ENCODE measurements at places on chromosomes 5 and 9.

GRCh38 chr5:125011419-125011818 lies 265.0 kb upstream of the ZNF608 start:
- no peak for DNase-seq

DNA sequence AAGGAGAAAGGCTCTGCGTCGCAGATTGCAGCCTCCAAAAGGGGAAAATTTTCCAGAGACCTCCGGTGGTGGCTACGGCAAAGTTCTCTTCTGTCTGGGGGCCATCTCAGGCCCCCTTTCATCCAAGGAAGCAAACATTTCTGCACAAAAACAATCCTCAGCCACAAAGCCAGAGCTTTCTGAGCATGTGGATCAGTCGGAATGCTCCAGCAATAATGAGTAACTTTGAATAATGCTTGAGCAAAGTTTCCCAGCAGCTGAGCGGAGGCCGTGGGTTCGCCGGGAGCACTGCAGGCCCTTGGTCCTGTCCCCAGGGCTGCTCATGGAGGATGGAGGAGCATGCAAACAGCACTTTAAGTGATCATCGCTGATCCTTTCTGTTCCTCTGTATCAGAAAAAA lies 60.2 kb upstream of the UNC5A start:
- no peak for DNase-seq

- DNase-seq, result no peak
Observed at GRCh38 chr5:173778784-173779304, 109.3 kb upstream of the CPEB4 start.

DNA sequence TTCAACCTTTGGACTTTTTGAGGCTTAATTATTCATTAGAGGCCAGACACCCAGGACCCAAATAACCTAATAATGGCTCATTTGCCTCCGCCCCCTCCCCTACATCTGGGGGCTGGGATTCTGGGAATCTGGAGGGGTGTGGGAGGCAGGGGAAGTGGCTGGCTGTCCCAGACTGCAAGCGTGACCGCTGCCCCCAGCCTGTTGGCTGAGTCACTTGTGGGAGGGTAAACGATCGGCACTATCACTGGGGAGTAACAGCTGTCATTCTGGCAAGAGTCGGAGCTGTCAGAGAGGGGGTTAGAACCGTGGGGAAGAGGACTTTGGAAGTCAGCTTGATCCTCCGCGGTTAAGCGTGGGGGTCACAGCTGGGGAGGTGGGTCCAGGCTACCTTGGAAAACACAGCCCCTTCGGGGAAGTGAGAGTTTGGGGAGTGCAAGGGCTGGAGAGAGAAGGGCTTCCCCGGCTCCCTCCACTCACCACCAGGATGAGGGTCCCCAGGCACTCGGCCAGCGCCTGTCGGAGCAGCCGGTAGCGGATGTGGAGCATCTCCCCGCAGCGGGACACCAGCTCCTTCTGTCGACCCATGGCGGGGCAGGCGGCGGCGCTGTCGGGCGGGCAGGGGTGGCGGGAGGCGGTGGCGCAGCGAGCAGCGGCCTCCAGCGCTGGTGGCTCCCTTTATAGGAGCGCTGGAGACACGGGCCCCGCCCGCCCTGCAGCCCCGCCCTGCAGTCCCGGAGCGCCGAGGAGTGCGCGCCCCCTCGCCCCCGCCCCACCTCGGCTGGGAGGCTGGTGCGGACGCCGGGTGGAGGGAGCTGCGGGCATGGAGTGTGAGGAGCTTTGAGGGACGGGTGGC lies at the start of gene AQP3:
AQP3 (minus strand) TSS at position 648 of the 853 bp plus-strand sequence; CDS start at position 585, 63 bp downstream.
- DNase-seq, result peak; percentile 73

DNA sequence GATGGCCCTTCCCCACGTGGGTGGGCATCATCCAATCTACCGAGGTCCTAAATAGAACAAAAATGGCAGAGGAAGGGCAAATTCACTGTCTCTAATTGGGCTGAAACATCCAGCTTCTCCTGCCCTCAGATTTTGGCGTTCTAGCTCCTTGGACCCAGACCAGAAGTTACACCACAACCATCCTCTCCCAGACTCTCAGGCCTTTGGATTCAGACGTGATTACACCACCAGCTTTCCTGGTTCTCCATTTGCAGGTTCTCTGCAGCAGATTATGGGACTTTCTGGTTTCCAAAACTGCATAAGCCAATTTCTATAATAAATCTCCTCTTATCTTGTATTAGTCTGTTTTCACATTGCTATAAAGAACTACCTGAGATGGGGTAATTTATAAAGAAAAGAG lies 73.6 kb upstream of the STARD4 start:
- no peak for DNase-seq

DNA sequence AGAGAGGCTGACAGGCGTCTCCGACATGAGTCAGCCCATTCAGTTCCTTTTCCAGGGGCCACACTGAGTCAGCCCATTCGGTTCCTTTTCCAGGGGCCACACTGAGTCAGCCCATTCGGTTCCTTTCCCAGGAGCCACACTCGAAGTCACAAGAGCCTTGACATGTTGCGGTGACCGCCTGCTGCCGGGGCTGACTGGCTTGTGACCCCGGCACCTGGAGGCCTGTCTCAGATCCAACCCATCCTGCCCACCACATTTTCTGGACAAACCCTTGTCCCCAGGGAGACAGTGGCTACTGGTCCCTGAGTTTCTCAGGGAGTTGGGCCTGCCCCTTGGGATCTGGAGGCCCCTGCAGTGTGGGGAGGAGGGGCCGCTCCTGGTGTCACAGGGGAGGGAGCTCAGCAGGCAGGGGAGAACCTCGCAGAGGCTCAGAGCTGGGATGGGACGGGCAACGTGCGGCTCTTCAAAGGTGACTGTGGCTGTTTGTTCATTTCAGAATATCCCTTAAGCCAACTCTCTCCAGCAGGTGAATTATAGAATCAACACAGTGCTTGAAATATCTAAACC lies 40.5 kb upstream of the LPCAT1 start:
- DNase-seq, result peak; percentile 86

- DNase-seq, result no peak
Observed at GRCh38 chr5:115623658-115624057, 2.2 kb downstream of the TMED7 start.

GRCh38 chr5:35230038-35230611 lies at the start of gene PRLR:
TSS of gene PRLR (minus strand) at chr5:35230487. CDS start at chr5:35089620, 140,867 bp downstream.
- peak; percentile 49 for DNase-seq

GRCh38 chr9:135228983-135229625 lies 141.6 kb downstream of the OLFM1 start:
- DNase-seq, result no peak

DNA sequence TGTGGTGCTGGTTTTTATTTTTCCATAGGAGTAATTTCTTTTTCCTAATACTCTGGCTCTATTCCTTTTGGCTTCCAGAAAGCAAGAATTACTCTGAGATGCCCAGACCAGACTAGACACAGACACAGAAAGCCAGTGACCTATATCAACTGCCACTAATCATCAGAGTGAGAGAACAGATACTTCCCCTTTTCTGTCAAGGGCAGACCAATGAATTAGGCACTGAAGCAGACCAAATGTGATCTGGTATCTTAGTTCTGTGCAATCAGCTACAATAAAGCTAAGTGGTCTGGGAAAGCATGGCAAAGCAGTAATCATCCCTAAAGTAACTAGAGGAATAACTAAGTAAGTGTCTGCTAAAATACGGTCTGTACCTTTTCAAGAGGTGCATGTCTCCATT lies 239.1 kb downstream of the ELAVL2 start:
- DNase-seq, result no peak

- DNase-seq, result no peak
Observed at GRCh38 chr5:109604758-109605157, 85.0 kb upstream of the MAN2A1 start.

DNA sequence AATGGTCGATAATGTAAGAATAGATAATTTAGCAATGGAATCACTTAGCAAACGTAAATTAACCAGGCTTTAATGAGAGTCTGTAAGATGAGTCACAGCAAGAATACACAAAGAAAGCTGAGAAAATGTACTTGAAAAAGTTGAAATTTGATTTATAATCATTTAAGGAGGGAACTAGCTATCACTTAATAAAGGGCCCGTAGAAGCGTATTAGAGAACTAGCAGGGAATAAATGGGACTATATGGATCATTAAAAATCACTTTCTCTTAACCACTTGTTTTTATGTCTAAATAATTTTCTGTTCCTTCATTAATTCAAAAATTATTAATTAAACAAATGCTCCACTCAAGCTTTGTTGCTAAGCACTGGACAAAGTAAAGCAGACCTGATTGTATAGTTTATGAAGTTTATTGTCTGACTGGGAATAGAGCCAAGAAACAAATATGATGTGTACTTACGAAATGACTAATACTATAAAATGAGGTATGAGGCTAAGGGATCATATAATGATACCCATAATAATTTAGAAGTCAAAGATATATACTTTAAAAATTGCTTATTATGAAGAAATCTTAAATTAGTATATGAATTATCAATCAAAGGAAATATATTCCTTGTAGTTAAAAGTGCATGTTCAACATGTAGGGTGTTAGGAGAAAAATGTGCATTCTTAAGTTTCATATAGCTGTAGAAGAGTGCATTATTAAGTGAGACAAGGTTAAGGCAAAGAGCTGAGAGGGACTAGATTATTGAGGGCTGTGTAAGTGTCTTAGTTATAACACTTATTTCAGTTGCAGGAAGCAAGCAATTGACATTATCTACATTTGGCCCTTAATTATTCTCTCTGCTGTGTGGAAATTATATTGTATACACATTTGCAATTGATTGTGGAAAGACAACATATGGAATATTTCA lies 196.8 kb downstream of the PRDM9 start:
- DNase-seq, result no peak

DNA sequence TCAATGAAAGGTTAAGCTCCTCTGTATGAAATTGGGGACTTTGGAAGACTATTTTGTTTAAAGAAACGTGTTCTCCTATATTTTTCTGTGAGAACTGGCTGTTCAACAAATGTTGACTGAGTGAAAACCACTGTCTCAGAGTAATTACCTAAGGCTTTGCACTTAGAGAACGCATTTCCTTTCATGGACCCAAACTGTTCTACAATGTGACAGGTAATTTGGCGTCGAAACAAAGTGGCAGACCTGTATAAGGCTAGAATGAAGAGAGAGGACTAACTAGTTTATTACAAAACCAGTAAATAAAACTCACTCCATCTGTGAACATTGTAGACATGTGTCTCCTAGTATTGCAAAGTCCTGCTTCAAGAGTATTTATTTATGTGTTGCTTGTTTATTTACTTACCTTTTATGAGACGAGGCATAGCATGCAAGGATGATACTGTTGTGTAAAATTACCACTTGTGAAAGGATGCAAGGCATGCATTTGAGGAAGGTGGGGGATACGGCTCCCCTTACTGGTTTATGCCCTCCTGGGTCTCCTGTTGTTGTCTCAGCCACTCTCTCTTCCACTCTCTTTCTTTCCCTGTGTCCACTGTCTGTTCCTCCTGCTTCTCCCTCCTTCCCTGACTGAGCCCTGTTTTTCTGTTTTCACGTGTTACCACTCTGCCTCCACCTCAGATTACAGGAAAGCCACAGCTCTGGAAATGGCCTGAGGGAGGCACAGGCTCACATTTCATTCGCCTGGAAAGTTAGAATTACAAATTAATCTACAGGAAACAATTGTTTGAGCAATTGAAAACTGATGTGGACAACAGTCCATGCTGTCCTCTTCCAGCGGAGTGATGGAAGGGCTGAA lies 444.0 kb upstream of the ZNF608 start:
- peak; percentile 87 for DNase-seq

- DNase-seq, result peak; percentile 88
Observed at GRCh38 chr9:16191691-16192402, 639.0 kb downstream of the CCDC171 start.

DNA sequence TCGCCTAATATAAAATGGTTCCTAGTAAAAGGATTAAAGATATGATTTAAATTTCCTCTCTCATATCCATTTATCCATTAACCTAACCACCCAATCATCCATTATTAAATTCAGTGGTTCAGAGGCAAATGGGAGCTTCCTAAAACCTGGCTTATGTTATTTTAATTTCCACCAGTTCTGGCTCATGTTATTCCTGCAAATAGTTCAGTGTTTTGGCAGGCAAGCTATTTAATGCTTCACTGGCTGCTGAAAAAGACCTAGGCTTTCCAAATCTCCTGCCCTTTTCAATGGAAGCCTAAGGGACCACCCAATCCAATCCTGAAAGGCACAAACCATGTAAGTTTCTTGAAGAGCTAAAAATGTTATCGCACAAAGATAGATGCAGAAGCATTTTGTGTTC lies 52.3 kb downstream of the POC5 start:
- no peak for DNase-seq

DNA sequence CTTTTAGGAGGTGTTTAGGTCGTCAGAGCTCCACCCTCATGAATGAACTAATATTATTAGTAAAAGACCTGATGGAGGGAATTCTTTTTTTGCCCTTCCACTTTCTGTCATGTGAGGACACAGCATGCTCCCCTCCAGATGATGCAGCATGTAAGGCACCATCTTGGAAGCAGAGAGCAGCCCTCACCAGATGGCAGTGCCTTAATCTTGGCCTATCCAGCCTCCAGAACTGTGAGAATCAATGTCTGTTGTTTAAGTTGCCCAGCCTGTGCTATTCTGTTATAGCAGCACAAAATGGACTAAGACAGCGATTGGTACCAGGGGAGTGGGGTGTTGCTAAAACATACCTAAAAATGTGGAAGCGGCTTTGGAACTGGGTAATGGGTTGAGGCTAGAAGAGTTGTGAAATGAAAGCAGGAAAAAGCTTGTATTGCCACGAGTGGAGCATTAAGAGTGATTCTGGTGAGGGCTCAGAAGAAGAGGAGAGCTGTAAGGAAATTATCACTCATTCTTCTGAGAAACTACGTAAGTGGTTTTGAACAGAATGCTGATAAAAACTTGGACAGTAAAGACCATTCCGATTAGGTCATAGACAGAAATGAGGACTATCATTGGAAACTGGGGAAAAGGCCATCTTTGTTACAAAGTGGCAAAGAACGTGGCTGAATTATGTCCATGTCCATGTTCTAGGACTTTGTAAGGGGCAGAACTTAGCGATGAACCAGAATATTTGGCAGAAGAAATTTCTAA lies 28.6 kb downstream of the PTPDC1 start:
- DNase-seq, result no peak

- no peak for DNase-seq
Observed at GRCh38 chr5:62692946-62693713, 114.5 kb downstream of the LRRC70 start.

- DNase-seq, result no peak
Observed at GRCh38 chr9:137975936-137976565, 98.5 kb downstream of the CACNA1B start.
